Frontal cortex (tissue), 4 donors: ENCODE measurements at places on chromosomes 1 and 21.
A peak's percentile ranks its signal among the peaks of the same experiment; 100 is the strongest.

GRCh38 chr1:84424513-84425149 lies 26.3 kb downstream of the DNASE2B start:
- no peak for DNase-seq

- DNase-seq = peak; percentile 13
Measured at GRCh38 chr1:112144733-112145426, 155.4 kb upstream of the KCND3 start.

- no peak for DNase-seq
Measured at GRCh38 chr1:32889731-32890278, 3.5 kb downstream of the HPCA start.

DNA sequence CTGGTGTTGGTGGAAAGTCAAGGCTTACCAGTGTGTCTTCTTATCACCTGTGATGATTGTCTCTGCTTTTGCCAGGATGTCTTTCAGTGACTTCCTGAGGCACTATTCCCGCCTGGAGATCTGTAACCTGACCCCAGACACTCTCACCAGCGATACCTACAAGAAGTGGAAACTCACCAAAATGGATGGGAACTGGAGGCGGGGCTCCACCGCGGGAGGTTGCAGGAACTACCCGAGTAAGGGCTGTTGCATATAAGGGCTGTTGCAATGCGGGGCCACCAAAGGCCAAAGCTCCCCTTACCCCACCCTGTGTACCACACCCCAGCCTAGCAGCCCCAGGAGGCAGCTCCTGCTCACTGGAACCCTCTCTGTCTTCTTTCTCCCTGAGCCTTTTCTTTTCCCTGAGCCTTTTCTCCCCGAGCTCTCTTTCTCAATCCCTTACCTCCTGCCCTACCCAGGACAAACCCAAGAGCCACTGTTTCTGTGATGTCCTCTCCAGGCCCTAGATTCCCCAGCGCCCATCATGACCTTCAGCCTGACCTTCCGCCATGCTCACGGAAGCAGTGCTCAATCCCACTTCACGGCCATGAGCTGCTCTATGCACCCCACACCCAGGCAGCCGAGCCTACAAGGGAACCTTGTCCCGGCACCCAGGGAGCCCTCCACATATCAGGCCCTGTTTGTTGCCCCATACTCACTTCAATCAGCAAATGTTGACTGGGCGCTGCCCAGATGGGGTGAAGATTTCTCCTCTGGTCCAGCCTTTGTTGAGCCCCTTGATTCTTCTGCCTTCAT lies 40.6 kb downstream of the CAPN2 start:
- no peak for DNase-seq

DNA sequence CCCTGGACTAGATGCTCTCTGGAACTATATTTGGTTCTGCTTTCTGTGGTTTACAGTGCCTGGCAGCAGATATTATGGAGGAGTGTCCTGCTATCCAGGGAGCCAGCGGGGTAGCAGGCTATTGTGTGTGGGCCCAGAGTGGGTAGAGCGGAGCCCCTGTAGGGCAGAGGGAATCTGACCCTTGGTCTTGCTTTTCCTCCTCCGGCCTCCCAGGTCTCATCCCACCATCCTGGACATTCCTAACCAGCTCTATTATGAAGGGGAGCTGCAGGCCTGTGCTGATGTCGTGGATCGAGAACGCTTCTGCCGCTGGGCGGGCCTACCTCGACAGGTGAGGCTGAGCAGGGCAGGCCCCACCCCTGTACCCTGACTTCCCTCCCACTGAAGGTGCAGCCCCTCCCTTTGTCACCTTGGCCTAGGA lies 9.1 kb downstream of the RHOC start:
- DNase-seq = no peak

DNA sequence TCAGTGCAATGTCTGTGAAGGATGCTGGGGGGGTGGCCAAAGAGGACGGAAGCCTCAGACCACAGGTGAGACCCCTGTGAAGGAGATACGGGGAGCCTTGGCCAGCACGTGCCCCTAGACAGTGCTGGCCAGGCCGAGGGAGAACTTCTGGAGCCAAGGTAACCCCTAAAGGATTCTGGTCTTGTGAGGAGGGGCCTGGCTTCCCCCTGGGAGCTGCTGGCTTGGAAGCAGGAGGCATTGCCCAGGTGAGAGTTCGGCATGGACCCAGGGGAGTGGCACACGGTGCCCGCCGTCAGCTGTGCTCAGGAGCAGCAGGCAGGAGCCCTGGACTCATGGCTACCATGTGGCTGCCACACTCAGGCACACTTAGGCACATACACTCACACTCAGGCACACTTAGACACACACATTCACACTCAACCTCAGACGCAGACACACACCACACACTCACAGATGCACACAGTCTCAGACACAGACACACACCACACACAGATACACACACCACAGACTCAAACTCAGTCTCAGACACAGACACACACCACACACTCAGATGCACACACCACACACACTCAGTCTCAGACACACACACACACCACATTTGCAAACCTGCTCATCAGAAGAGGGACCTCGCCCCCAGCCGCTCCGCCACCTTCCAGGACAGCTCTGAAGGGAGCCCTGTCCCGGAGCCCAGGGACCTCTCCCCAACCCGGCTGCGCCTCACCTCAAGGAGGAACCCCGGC lies 1.1 kb upstream of the COL6A2 start:
- no peak for DNase-seq

DNA sequence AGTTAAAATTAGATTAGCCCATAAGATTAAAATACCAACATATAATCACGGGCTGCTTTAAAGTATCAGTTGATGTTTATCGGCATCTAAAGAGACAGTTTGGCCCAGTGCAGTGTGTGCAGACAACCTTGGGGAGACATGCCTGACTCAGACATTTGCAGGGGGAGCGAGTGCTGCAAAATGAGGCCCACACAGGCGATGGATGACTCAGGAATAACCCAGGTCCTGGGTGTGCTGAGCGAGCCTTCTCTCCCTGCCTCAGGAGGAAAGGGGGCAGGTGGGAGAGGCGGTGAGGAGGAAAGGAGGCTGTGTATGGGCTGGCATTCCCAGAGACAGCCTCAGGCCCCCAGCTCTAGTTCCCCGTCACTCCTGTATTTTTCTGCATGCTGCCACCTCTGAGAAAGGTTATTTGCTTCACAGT lies 9.0 kb downstream of the SLC9A1 start:
- peak; percentile 34 for DNase-seq

- DNase-seq = no peak
Measured at GRCh38 chr21:15295875-15296274, 231.1 kb upstream of the NRIP1 start.

GRCh38 chr1:118185084-118185832 lies at the start of gene SPAG17:
Gene SPAG17, minus strand, starts transcription at chr1:118185228. Its CDS starts 71 bp downstream, at chr1:118185157.
- DNase-seq = no peak

- DNase-seq = no peak
Measured at GRCh38 chr1:245790441-245790840, 635.7 kb downstream of the KIF26B start.

GRCh38 chr1:243343970-243344937 lies 88.4 kb downstream of the SDCCAG8 start:
- peak; percentile 19 for DNase-seq

GRCh38 chr21:34182436-34182835 lies 109.1 kb downstream of the MRPS6 start:
- DNase-seq = no peak

- DNase-seq = no peak
Measured at GRCh38 chr1:212920896-212921295, 29.4 kb upstream of the VASH2 start.

DNA sequence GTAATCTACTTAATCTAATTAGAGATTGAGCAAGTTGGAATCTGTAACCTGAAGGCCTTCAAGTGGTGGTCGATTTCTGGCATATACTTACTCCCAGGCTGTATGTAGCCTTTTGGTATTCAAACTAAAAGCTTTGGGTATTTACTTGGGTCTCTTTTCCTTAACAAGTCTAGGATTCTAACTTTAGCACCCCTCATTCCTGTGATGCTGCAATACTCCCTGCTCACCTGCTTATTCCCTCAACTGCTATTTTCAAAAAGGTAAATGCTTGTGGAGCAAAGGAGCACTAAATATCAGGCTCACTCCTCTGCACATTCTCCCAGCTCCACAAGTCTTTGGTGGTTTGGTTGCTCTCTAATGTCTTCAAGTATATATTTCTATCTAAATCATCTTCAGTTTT lies 68.0 kb upstream of the CYYR1 start:
- no peak for DNase-seq

DNA sequence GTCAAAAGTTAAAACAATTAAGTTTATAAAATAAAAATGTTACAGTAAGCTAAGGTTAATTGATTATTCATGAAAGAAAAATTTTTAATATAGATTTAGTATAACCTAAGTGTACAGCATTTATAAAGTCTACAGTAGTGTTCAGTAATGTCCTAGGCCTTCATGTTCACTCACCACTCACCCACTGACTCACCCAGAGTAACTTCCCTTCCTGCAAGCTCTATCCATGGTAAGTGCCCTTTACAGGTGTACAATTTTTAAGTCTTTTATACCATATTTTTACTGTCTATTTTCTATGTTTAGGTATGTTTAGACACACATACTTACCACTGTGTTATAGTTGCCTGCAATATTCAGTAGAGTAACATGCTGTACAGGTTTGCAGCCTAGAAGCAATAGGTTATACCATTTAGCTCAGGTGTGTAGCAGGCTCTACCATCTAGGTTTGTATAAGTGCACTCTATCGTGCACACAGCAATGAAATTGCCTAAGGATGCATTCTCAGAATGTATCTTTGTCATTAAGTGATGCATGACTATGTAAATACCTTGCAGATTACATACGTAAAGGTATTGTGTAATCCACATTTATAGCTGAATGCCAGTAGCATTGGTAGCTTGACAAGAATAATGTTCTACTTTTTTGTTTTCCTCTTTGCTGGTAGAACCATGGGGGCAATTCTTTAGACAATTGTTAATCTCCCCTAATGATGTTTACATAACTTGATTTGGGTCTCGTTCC lies 35.7 kb upstream of the GPR88 start:
- DNase-seq = no peak

DNA sequence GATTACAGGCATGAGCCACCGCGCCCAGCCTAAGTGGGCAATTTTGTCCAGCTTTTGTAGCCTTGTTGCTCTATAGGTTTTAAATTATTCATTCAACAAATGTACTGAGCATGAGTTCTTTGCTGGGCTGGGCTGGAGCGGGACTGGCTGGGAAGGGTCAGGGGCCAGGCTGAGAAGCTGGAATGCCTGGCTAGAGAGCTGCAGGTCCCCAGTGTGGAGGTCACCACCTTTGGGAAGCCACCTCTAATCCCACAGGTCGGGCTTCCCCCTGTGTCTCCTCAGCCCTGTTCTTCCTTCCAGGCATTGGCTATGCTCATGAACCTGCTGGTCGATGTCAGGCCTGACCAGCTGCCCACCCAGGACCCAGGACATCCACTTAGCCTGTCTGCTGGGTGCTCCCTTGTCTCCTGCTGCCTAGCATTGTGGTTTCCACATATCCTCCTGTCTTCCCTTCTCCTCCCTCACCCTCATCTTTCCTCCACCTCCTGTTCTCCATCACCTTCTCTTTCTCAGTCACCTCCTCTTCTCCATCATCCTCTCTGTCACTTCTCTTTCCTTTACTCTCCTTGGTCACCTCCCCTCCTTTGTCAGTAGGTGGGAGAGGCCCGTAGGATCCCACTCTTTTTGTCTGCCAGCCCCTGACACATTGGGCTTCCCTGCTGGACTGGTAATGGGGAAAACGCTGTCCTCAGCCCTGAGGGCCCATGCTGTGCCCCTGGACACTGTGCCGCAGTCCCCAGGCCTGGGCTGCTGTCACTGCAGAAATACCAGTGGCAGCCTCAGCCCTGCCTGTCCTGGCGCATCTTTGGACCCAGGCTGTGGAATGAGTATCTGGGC lies 23.8 kb downstream of the SERINC2 start:
- no peak for DNase-seq

- DNase-seq = no peak
Measured at GRCh38 chr1:3372317-3372716, 82.1 kb upstream of the ARHGEF16 start.

DNA sequence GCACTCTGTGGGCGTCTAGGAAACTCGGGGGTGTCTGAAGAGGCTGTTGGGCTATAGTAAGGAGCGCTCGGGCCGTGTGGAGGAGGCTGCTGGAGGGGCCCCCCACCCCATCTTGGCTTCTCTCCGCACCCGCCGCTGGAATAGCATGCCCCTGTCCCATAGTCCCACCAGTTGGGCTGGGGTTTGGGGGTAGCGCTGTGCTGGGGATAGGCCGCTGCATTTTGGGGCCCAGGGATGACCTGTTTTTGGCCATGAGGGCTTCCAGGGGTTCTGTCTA lies 511 bp downstream of the EFNA3 start:
- no peak for DNase-seq
